Astrocyte of the spinal cord (primary cell): ENCODE measurements at places on chromosomes 1 and 21.

DNA sequence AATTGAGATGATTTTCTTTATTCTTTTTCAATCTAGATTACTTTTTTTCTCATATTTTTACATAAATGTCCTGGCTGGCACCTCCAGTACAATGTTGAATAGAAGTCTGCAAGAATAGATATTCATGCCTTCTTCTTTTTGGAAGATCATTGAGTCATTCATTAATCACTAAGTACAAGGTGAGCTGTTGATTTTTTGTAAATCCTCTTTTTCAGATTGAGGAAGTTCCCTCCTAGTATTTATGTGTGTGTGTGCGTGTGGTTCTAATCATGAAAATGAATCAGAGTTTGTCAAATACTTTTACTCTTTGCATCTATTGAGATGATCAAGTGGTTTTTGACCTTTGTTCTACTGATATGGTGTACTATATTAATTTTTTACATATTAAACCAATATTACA is 859.3 kb downstream of the KCNT2 start:
- no peak for DNase-seq

DNA sequence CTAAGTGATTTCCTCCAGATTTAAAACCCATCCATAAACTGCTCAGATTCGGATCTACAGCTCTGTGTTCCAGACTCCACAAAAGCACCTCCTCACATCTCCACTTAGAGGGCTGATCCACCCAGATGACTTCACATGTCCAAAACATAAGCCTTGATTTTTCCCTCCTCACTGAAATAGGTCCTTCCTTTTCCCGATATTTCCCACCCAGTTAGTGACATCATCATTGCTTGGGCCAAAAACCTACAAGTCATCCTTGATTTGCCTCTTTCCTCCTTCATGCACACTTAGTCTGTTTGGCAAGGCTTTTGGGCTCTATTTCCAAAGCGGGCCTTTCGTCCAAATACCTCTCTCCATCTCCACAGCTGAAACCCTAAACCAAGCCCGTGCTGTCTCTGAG is 32.3 kb downstream of the CCDC185 start:
- no peak for DNase-seq

DNA sequence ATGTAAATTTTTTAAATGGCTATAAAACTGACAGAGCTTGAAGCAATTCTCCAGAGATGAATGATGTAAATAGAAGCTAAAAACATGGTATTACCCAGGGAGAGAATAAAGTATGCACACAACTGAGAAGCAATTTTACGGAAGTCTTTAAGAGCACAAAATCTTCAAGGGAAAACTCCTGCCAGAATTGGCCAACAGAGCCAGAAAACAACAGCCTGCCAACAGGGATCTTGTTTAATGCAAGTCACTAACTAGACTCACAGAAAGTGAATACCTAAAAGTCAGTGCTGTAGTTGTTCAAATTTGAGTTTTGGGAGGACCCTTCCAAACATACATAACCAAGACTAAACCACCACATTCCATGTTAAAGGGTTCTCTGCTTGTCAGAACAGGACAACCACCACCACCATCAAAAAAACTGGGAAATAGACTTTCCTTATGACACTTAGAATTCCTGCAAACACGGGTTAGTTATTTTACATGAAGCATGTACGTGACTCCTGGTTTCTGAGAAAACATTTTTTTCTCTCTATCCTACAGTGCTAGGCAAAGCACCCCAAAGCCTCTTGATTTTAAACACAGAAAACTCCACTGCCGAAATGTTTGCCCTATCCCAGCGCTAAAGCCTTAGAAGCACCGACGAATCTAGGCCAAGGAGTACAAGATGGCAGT is 1.6 kb downstream of the EPS15 start:
- peak; percentile 32 for DNase-seq

DNA sequence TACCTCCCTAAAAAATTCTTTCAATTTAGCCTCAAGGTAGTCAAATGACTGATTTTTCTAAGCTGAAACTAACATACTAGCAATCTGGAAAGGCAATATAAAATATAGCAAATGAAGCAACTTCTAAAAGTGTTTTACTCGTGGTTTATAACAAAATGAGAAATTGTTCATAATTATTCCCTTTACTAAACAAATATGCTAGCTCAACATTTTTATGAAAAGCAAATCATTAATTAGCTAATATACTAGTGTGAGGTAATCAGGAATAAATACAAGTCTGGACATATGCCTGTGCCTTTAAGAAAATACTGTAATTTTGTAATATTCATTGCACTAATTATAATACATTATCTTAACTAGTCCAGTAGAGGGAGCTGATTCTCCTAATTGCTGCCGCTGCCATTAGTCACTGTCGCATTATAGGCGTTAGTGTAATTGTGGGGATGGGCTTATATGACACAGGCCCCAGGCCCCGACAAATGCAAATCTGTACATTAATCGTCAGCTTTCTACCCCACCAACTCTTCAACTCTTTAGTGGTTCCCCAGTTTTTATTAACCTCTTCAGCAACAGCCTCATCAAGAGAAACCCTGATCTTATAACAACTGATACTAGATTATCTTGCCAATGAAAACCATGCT is 160.9 kb downstream of the GABPA start:
- peak; percentile 36 for DNase-seq

DNA sequence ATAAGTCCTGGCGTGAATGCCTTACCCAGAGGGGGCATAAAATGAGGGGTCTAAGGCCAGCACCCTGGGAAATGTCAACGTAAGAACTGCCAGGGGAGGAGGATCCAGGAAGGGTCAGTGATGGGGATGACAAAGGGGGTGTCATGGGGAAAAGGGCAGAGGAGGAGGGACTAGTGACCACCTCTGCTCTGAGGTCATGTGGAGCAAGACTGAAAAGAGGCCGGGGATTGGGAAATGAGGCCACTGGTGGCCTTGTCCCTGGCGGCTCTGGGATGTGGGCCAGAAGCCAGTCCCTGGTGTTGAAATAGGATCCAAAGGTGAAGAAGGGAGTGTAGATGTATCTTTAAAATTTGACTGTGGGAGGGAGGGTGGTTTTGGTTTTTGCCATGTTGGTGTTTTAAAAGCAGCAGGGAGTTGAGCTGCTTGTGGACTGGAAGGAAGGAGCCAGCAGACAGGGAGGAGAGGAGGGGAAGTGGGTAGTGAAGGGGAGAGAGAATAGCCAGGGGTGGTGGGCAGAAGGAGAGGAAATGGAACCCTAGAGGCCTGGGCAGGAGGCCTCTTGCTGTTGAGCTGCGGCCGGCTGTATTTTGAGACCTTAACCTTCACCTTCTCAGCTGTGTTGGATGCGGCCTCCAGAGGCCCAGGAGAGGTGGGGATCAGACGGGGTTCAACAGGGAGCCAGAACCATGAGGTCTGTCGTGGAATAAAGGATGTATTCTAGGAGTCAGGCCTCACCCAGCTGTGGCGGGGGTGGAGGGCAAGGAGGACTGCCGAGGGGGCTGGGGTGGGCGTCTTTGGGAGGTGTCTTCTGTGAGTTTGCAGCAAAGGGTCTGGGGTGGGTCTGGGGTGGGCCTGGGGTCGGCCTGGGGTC is 92.5 kb downstream of the DHRS3 start:
- DNase-seq = peak; percentile 34

GRCh38 chr1:182599339-182599738 is 4.8 kb downstream of the RGS16 start:
- no peak for DNase-seq

GRCh38 chr21:29360799-29361765 is 62.4 kb downstream of the BACH1 start:
- DNase-seq = no peak

GRCh38 chr1:2799811-2800663 is 1.5 kb downstream of the TTC34 start:
- DNase-seq = no peak

DNA sequence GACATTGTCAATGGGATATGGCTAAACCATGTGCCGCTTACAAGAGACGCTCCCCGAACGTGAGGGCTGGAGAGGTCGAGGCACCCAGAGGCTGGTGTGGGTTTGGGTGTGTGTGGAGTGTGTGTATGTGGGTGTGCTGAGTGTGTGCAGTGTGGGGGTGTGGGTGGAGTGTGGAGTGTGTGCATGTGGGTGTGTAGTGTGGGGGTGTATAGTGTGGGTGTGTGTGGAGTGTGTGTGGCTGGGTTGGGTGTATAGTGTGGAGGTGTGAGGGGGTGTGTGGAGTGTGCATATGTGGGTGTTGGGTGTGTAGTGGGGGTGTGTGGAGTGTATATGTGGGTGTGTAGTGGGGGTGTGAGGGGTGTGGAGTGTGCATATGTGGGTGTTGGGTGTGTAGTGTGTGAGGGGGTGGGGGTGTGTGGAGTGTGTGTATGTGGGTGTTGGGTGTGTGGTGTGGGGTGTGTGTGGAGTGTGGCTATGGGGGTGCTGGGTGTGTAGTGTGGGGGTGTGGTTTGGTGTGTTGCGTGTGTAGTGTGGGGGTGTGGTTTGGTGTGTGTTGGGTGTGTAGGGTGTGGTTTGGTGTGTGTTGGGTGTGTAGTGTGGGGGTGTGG is 42.2 kb downstream of the SLC19A1 start:
- no peak for DNase-seq

DNA sequence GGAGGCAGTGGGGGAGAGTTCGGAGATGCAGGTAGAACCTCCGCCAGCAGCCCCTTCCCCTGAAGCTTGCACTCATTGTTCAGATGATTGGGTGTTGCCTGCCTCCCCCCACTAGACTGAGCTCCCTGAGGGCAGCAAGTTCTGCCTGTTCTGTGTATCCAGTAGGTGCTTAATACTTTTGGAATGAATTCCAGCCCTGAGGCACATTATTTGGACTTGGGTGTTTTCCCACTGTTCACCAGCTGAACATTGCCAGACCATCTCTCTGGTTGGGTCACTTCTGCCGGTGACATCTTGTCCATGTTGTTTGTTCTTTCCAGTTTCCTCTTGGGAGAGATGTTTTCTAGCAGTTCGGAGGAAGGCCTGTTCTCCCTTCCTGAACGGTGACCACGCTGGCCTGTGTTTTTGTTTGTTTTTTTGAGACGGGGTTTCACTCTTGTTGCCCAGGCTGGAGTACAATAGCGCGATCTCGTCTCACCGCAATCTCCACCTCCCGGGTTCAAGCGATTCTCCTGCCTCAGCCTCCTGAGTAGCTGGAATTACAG is 48.7 kb downstream of the SPSB1 start:
- no peak for DNase-seq

- no peak for DNase-seq
Observed at GRCh38 chr1:110515041-110515440, 3.9 kb downstream of the KCNA10 start.

DNA sequence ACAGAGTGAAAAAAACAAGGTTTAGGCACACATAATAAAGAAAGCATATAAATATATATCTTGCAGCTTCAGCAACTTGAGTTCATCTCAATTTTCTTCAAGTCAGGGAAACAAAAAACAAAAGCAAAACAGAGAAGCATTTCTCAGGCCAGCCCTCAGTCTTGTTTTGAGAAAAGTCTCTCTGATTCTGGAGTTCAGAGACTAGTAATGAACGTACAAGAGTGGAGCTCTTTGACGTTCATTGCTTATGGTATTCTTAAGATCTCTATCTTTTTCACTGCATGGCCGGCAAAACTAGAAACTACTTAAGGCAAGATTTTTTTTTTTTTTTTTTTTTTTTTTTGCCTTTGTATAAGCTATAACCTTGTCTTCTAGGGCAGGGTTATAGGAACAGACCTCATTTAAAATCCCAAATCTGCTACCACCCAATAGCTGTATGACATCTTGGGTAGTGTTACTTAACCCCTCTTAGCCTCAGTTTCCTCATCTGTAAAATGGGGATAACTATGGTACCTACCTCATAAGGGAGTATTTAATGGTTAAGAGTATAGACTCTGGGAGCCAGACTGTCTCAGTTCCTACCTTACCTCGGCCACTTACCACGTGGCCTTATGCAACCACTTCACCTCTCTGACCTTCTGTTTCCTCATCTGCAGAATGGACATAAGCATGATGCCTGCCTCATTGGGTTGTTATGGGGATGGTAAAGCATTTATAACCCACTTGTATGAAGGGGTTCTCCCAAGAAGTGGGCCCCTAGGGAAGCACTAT is 33.6 kb downstream of the LMO4 start:
- DNase-seq = no peak

GRCh38 chr1:183234660-183235476 is 48.8 kb downstream of the LAMC2 start:
- peak; percentile 98 for DNase-seq
